ENCODE measurements at places on chromosomes 6 and 20.

GRCh38 chr6:27251606-27252251 lies 4.2 kb downstream of the PRSS16 start:
- DNase-seq: peak; percentile 93

- DNase-seq: no peak
Observed at GRCh38 chr6:17432356-17432755, 39.0 kb downstream of the CAP2 start.

GRCh38 chr6:108114841-108115597 lies 40.5 kb upstream of the OSTM1 start:
- peak; percentile 90 for DNase-seq

- peak; percentile 88 for DNase-seq
Observed at GRCh38 chr6:73455865-73456629, 4.0 kb upstream of the CGAS start.

DNA sequence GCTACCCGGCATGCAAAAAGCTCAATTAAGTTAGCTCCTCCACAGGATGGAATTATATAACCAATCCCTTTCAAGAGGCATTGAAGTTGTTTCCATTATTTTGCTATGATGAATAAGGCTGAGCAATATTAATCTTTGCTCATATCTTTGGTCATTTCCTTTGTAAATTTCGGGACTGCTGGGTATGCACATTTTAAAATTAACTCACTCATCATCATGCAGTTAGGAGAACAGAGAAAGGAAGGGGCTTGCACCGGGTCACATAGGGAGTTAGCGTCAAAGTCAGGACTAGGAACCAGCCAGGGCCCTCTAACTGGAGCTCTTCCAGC lies 430 bp upstream of the FAM110A start:
- DNase-seq: no peak

DNA sequence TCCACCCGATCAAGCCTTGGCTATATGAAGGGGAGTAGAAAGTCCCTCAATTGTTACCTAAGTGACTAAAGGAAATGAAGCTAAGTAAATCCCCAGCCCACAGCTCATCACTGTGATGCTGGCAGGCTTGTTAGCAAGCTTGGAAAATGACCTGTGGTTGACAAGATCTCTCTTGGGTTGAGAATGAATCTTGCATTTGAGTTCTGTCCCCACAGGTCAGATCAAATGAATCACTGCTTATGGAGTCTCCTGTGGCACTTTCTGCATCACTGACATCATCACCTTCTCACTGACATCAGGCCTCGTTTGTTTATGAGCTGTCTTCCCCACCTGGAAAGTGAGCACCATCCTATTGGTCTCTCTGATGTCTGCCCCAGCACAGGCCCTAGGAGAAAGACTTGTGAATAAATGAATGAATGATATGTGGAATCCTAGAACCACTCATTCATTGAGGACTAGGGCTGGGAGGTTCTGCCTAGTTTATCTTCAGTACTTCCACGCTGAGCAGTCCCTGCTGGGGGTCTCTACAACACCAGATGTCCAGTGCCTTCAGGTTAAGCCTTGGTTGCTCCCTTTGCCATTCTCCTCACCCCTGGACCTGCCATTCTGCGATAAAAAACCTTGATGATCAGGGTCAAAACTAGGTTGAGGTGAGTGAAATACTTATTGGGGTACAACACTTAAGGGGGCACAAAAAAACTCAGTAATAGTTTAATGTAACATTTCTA lies 318.4 kb upstream of the MOCS1 start:
- DNase-seq: no peak

DNA sequence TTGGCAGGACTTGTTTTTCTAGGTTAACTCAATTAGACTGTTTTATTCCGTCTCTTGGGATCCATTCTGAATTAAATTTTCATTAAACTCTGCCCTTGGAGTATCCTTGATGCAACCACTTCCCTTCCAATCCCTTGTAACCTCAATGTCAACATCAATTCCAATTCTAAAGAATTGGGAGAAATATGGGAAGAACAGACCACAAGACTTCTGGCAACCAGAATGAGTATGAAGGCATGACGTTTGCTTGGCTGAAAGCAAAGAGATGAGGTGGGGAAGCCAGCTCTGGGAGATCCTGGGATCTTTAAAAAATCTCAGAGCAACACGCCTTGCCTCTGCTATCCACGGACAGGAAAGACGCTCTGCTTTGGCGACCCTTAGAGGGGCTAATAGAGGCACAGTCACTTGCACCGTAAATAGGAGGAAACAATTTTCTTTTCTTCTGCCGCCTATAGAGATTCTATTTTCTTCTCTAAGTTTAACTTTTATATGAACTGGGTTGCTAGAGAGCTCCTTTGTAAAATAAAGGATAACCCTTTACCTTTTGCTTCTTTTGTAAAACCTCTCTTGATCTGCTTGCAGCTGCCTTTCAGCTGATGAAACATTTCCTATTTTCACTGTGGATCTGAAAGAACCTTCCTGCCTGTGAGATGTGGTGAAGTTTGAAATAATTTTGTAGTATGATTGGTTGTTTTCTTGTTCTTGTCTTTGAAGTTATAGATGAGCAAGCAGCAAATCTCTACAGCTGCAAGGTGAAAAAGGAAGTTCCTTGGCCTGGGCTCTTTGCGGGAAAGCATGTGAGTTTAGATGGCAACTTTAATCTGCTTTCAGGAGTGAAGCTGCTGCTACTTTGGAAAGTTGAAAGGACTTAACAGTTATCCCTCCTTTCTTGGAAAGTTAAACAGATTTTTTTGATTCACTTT lies at the start of gene ASIP:
ASIP (plus strand) TSS at position 731 of the 923 bp plus-strand sequence. CDS start 18,952 bp downstream, outside the sequence.
- no peak for DNase-seq

- no peak for DNase-seq
Observed at GRCh38 chr6:34523441-34524206, 32.5 kb downstream of the SPDEF start.

GRCh38 chr6:117449549-117450439 lies 24.1 kb upstream of the ROS1 start:
- DNase-seq: peak; percentile 89

DNA sequence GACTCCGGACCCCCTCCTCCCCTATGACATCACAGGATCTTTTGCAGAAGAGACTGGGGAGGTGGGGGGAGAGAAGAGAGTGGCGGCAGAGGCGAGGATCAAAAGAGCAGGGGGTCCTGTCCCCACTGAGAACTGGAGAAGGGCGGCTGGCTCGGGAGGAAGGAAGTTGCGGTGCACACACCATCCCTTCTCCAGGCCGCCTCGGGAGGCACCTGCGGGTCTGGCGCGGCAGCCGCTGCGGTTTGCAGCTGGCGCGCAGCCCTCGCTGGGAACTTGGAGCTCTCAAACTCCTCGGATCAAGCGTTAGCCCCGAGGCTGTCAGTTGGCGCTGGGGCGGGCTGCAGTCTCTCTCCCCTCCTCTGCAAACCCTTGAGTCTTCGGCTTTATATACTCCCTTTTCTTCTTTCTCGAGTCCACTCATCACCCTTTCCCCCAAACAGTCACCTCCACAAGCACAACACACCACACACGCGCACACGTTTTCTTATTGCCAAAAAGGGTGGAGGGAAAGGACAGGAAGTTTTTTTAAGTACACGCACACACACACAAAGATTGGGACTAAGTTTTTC lies 180.7 kb downstream of the TBXT start:
- peak; percentile 67 for DNase-seq

GRCh38 chr20:51199920-51200319 lies 177.0 kb upstream of the KCNG1 start:
- DNase-seq: no peak

DNA sequence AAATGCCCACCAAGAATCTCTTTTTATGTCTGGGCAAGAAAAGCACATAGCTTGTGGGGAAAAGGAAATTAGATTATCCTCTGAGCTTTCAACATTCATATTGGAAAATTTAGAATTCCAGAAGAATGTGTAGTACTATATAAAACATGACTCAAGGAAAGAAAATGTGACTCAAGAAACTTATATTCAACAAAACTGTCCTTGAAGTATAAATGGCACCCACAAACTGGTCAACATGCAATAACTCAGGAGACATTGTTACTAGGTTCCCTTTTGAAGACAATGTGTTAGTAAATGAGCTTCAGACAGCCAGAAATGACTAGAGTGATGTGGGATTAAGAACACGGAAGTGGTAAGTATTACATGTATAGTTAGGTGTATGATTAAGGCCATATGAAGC lies 26.1 kb upstream of the TINAG start:
- no peak for DNase-seq

DNA sequence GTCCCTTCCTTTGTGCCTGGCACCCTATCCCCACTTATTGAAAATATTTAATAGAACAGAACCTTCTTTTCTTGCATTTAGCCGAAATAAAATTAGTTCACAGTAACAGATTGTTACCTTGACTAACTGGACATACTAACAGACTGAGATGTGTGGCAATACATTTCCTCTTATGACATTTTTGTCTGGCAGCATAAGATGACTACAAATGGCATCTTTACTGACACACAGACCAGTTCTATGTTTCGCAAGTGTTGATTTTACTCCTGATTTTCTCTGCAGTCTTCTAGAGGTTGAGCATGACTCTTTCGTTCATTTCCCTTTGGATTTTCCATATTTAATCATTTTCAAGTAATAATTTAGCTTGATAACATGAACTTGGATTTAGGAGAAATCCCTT lies 474.6 kb downstream of the CBLN4 start:
- no peak for DNase-seq

GRCh38 chr6:112024464-112024863 lies 29.4 kb upstream of the CCN6 start:
- no peak for DNase-seq

GRCh38 chr20:58058421-58059259 lies 169.8 kb downstream of the ANKRD60 start:
- DNase-seq: no peak

DNA sequence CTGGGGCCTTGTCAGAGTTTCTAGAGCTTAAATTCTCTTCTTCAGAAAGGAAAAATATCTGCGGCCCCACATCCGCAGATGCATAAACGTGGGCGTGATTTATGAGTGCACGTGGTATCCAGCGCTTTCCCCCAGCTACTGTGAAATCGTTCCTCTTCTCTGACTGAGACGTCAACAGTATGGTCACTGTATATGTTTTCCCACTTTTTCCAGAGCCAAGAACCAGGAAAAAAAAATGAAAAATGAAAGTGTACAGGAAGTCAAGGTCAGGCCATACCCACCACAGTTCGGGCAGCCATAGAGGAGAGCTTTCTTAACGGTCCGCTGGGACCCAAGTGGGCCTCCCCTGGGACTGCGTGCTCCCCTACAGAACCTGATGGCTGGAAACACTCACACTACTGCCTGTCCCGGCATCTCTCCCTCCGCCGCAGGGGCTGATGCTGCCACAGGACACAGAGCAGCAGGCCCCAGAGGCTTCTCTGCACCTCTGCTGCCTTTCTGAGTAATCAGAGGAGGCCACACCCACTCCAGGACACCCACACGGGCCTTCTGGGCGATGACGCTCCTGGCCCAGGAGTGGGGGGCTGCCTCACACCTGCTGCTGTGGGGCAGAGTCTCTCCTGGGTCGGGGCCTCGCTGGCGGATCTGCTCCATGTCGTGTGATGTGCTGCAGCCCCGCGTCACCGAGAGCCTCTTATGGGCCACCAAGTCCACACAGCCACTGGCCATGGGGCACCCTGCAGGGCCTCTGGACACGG lies 16.4 kb upstream of the STX16 start:
- peak; percentile 64 for DNase-seq

GRCh38 chr6:167709196-167709595 lies 117.5 kb upstream of the AFDN start:
- DNase-seq: no peak

DNA sequence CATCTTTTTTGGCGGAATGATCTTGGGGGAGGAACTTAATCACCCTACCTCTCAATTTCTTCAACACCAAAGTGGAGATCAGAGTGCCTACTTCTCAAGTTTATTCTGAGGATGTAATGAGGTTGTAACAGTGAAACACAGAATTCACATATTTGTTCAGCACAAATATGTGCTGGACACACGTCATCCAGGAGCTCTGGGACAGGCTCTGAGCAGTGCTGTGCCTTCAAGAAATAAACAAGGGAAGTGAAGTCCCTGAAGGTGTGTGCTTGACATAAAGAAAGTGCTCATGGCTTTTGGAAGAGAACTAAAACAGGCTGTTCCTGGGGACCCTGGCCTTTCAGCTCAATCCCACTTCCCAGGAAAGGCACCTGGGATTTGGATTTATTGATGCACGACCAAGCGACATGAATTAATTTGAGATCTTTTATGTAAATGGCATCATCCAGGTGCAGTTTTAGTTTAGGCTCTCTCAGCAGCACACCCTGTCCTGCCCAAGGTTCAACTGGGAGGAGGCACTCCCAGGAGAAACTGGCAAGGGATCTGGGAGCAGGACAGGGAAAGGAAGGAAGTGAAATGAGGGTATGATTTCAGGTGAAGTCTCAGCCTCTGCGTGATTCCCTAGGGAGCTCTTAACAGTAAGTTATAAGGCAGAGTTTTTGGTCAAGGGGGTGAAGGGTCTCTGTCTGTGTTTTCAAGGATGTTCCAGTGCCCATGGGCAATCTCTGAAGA lies 211.0 kb downstream of the FOXA2 start:
- no peak for DNase-seq

- no peak for DNase-seq
Observed at GRCh38 chr6:161308075-161308655, 34.3 kb upstream of the AGPAT4 start.

- peak; percentile 69 for DNase-seq
Observed at GRCh38 chr6:29705389-29706231, 17.6 kb upstream of the HLA-F start.

GRCh38 chr6:155301867-155302266 lies 12.4 kb downstream of the TFB1M start:
- peak; percentile 63 for DNase-seq

GRCh38 chr6:80517525-80517924 lies 411.1 kb downstream of the BCKDHB start:
- DNase-seq: no peak

DNA sequence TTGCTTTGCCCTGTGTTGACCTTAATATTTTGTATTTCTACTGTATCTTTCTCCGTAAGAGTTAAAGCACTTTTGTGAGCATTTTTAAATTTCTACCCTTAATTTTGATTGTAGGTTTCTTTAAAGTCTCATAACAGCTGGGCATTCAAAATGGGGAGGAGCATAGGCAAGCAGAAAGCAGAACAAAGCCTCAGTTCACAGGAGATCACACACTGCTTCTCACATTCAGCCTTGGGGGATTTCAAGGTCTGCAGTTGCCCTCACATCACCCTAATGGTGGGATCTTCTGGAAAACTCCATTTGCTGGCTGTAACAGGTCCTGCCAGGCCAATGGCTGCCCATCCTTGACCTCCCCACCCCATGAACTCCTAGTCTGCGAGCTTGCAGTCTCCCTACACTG lies 292.9 kb downstream of the PHACTR1 start:
- DNase-seq: no peak

GRCh38 chr6:119506631-119507174 lies 157.1 kb upstream of the MAN1A1 start:
- DNase-seq: no peak
